COR-L47 (cell line): ENCODE measurements at places on chromosomes 2 and 18.

DNA sequence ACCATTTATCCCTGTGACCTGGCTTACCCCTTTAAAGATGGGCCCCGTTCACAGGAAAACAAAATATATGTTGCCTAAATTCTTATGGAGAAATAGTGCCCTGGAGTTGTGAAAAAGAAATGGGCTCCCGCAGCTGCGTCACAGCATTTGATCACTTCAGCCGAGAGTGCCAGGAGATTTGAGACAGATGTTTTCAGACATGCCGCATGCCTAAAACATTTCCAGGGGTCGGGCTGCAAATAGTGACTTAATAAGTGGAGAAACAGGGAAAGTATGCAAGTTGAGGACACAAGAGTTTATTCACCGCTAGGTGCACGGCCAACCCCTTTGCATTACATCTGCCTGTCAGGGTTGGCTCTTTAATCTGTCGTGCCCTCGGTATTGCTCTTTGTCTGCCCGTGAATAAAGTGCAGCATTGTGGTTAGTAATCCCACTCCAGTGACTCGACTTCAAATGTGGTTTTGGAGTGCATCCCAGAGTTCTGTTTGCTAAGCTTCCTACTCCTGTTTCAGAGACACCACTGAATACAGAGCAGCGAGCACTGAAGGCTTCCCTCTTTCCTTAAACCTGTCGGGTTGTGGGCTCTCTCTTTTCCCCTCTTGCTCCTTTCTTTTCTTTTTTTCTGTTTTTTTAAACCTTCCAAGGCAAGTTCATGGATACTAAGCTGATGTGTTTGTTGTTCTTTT is 187.5 kb downstream of the LTBP1 start:
- no peak for DNase-seq

- DNase-seq = no peak
Observed at GRCh38 chr18:40006634-40007033, 1948.4 kb upstream of the PIK3C3 start.

- DNase-seq = no peak
Observed at GRCh38 chr2:180734382-180734781, 246.0 kb upstream of the UBE2E3 start.

GRCh38 chr2:73141896-73142295 is 29.1 kb upstream of the RAB11FIP5 start:
- no peak for DNase-seq

GRCh38 chr2:179311101-179311500 is 46.5 kb upstream of the SESTD1 start:
- peak; percentile 19 for DNase-seq
